Activated CD4-positive, alpha-beta memory T cell treated with anti-CD3 and anti-CD28 coated beads for 36 hours (primary cell): ENCODE measurements at places on chromosomes 1 and 21. TPM values are rescaled to one million over a fixed set of nuclear protein-coding genes. Genes with fewer than 3 reads are reported as not detected.

CRB1 gene
- not detected for total RNA-seq

CCDC181 gene
- total RNA-seq: not detected

KAZN gene
- total RNA-seq: 0.33 TPM

BATF3 gene
- total RNA-seq: 314 TPM

GNG4 gene
- 1.8 TPM for total RNA-seq

ABCA4 gene
- total RNA-seq: not detected

DFFB gene
- 7.5 TPM for total RNA-seq

MKNK1 gene
- total RNA-seq: 28.2 TPM

LPAR3 gene
- total RNA-seq: 0.83 TPM

NECAP2 gene
- total RNA-seq: 76.4 TPM

CC2D1B gene
- total RNA-seq: 33.1 TPM

SRSF4 gene
- total RNA-seq: 136 TPM

IL23R gene
- 17.7 TPM for total RNA-seq

LHX8 gene
- total RNA-seq: not detected

DIO1 gene
- not detected for total RNA-seq

FMO2 gene
- total RNA-seq: not detected
